ENCODE measurements at places on chromosomes 1 and 21.

DNA sequence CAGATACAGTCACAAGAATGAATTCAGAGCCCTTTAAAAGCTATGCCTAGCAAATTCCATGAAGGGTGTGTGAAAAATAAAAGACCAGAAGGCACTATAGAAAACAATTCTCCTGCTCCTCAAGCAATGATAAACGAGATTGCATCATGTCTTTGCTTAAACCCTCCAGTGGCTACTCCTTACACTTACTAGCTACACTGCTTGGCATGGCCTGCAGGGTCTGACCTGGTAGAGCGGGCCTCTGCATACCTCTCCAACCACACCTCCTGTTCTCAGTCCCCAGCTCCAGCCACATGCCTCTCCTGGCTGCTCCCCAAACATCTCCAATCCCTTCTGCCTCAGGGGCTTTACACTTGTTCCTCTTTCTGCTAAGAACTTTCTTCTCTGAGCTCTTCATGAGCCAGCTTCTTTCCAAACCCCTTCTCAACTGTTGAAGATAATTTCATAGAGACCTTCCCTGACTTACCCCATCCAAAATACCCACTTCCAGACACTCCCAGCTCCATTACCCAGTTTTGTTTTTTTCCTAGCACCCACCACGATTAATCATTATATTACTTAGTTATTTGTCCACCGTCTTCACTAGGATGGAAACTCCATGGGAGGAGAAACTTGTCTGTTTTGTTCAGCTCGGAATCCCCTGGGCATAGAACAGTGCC is 11.2 kb upstream of the CREG1 start:
- DNase-seq: no peak

DNA sequence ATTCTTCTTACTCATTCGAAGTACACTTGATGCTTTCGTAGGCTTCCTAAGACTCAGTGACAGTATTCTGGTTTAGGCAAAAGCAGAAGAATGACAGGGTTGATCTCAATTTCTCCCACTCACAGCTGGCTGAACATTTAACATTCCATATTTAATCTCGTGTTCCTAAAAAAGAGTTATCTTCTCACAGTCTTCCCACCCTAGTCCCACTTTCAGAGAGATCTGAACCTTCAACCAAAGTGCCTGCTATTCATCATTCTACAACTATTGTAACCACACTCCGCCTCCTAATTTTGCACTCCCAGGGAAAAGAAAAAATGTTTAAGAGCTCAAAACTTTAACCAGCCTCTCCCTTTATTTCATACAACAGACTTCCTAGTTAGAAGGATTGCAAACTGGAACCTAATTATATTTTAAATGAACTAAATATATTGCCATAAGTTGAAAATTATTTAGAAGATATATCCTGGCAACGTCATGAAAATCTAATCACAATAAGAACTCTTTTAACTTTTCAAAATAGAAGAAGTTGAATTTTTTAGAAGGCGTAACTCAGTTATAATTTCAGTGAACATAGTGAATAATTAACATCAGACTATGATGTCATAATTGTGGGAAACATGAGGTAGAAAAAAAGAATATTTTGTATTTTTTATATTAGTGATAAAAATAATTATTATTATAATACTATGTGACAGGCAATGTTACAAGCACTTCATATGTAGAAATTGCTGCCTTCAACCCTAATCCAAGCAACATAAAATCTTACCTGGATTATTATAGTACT is 540.9 kb upstream of the ADGRL2 start:
- DNase-seq: no peak

DNA sequence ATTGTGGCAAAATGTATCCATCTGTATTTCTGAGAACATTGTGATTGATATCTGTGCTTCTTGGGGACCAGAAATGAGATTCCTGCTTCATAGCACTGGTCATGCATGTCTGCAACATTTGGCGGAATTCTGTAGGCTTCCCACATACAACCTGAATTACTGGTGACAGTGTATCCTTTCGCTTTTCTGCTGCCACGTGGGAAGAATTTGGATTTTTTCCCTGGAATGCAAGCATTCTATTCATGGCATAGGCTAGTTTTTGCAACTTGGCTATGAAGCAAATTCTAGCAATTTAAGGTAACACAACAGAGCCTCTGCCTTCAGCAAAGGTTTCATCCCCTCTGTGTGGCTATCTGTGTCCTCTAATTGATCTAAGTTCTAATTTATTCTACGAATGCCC is 85.9 kb downstream of the BCAR3 start:
- no peak for DNase-seq

DNA sequence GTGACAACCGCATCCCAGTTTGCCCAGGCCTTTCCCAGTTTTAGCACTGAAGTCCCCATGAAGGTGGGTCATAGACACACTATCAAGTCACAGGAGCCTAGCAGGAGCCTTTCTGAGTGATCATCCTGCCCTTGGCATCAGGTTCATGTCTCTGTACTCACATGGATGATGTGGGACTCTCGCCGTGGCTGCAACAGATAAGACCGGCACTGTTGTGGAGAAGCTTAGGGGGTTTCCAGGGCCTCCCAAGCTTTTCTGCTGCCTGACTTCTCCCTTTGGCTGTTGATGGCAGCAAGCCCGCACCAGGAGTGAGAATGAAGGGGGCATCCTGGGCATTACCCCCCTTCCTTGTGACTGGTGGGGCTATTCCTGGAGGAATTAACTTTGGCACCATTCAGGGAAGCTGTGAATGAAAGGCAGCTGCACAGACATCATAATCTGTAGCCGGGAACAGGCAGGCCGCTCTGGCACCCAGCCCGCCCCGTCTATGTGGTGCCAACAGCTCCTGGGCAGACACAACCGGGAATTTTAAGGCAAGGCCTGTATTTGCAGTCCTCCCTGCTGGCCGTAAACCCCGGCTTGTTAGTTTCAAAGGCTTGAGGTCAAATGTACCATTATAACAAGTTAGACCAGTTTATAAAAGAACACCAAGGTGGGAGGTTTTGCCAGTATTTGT is 148.6 kb downstream of the HUNK start:
- no peak for DNase-seq

DNA sequence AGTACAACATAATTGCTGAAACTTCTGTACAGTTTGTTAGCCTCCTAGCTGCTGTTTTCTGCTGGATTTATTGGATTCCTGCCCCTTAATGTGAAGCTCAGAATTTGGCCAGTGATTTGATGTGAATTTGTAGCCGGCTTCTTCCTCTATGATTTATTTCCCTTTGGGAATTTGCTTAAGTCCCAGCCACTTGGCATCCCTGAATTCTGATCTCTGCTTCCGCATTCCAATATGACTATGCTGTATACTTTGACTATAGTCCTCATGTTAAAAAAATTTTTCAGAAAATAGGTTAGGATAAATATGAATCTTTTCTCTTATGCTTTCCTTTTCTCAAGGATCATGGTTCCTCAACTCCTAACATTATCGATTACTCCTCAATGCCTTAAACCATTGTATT is 12.4 kb upstream of the LRIF1 start:
- no peak for DNase-seq

GRCh38 chr1:231172411-231172810 is 10.6 kb downstream of the TRIM67 start:
- no peak for DNase-seq

DNA sequence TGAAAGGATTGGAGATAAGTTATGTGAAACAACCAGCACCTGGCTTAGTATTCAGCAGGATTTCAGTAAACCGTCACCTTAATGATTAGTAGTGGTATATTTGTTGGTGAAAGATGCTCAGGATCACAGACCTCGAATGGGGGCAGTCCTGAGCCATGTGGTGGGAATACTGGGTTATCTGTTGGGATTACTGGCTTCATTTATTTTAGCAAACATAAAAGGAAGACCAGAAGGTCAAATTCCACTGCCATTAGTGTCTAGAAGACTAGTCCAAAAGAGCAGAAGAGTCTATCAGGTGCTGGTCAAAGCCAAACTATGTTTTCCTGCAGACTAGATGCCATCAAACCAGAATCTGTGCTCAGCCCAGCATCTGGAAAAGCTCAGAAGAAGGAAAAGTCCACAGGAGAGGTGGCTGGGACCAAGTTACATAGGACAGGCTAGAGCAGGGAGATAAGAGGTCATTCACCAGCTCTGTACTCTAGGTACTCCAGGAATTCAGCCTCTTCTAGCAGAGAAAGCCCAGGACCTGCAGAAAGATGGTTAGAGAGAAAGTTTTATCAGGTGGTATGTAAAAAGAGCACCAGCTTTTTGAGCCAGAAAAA is 343.4 kb downstream of the PLPP3 start:
- no peak for DNase-seq

DNA sequence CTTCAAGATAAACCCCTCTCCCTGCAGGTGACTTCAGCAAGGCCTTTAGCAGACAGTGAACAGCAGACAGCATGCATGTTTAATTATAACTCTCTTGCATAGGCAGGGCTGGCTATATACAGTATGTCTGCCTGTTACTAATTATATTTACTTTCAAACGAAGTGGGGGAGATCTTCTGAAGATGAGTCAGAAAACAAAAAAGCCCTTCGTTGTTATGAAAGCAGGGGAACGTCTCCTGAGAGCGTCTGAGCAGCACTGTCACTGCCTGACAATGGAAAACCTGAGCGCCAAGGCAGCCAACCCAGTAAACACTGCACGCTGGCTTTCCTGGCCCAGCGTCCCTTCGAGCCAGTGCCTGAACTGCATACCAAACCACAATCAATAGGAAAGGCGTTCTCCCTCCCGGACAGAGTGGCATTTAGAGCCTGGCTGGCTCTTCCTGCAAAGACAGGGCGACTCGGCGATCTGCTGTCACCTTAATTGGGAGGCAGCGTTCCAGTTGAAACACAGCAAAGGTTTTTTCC is 54.1 kb downstream of the TOMM20 start:
- DNase-seq: peak; percentile 32

GRCh38 chr1:109208394-109208793 is 5.3 kb upstream of the SARS1 start:
- DNase-seq: no peak

All from stimulated activated CD4-positive, alpha-beta T cell treated with anti-CD3 and anti-CD28 coated beads, Interleukin-1b, Interleukin-23, amount 100 ng/mL, for 1 hour (primary cell).